Stimulated activated CD8-positive, alpha-beta memory T cell treated with anti-CD3 and anti-CD28 coated beads, Interleukin-15, amount 100 ng/mL, for 24 hours (primary cell): ENCODE measurements at places on chromosomes 2 and 18.

- DNase-seq = no peak
Measured at GRCh38 chr2:224377751-224378700, 23.9 kb downstream of the FAM124B start.

- DNase-seq = no peak
Measured at GRCh38 chr18:23684515-23685197, 4.6 kb upstream of the LAMA3 start.

DNA sequence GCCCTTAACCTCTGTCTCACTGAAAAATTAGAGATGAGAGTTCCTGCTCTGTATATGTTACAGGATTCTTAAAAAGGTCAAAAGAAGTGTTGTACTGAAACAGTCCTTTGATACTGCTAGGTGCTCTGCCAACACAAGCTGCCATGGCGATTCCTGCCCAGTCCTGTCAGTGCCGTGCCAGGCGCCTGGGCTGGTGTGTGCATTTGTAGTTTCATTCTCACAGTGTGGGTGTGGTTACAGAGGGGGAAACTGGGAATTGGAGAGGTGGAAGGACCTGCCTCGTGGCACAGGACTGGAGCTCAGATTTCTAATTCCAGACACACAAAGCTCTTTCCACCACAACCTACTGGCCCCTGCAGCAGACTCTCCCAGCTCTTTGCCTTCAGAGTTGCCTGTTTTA is 122.3 kb upstream of the RAB6C start:
- DNase-seq = no peak

- DNase-seq = no peak
Measured at GRCh38 chr2:54271843-54272627, 16.0 kb upstream of the TSPYL6 start.

GRCh38 chr2:241798081-241798630 is 10.8 kb upstream of the NEU4 start:
- no peak for DNase-seq

GRCh38 chr2:122061206-122061605 is 305.8 kb downstream of the TSN start:
- no peak for DNase-seq

- no peak for DNase-seq
Measured at GRCh38 chr2:241595600-241596140, 37.1 kb downstream of the BOK start.

DNA sequence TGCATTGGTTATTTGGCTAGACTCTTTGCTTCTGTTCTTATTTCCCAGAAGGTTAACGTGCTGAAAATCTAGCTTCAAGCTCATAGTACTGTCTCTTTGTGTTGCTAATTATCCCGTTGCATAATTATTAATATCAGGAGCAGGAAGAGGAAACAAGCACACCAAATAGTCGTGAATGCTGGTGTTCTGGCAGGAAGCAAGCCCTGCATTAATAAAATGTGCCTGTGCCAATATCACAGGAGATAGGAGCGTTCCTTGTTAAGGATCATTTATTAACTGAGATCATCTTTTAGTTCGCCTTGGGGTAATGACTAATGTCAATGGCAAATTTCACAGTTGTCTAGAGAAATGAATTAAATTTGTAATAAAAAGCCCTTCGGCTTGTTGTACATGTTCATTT is 893.0 kb upstream of the POU3F3 start:
- no peak for DNase-seq

DNA sequence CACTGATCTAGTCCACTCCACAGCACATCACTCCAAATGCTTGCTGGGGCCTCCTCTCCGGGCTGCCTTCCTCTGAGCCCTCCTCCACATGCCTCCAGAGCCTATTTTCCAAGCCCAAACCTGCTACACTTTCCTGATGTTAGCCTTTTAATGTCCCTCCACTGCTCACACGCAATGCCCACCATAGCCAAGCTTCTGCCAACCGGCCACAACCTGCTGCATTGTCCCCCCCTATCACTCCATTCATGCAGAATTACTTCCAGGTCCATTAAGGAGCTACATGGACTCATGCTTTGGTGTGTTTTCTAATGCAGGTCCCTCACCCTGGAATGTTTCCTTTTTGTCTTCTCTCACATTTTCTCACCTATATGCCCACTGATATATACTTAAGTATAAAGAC is 129.3 kb downstream of the MARCHF4 start:
- no peak for DNase-seq

DNA sequence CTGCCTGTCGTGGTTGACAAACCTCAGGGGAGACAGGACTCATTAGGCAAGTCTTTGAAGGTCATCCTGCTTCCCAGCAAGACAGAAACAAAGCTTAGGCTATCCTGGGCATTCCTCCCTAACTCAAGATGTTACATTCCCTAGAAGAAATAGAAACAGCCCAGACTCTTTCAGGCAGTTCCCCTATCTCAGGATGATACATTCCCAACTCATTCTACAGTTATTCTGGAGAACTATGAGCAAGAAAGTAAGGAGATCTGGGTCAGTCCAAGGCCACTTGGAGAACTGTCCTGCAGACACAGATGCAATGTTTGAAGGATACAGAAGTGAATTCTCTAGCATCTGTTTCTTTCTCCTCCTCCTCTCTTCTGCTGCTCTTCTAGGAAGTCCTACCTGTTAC is 220.1 kb upstream of the NCKAP5 start:
- no peak for DNase-seq

GRCh38 chr2:106075048-106075447 is 119.1 kb downstream of the UXS1 start:
- DNase-seq = no peak

DNA sequence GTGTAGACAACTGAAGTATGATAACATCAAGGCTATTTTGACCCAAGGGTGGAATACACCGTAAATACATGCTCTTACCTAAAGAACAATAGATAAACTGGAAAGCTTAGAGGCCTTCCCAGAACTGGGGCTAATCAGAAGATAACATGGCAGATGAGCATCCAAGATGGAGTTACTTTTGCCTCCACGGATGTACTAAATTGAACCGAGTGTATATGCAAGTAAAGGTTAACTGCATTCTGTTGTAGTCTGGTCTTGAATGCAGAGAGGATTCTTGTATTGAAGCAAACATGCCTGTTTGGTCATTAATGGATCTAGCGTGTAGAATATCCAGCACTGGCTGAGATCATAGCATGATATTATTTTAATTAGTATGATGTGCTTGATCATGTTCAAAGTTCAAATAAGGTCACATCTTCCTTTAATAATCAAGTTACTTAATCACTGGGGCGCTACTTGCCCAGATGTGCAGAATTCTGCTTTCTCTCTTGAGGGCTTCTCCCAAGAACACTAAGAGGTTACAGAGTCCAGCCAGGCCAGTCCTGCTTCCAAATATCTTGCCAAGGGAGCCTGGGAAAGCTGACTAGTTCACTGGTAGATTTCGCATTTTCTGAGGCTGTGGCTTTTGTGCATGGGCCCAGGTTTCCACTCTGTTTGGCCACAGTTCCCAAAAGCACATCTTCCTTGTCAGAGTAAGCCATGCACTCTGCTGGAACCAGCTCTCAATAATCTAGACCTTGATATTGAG is 37.5 kb upstream of the ACSL3 start:
- no peak for DNase-seq

GRCh38 chr2:203808046-203808750 is 59.4 kb upstream of the CTLA4 start:
- no peak for DNase-seq

DNA sequence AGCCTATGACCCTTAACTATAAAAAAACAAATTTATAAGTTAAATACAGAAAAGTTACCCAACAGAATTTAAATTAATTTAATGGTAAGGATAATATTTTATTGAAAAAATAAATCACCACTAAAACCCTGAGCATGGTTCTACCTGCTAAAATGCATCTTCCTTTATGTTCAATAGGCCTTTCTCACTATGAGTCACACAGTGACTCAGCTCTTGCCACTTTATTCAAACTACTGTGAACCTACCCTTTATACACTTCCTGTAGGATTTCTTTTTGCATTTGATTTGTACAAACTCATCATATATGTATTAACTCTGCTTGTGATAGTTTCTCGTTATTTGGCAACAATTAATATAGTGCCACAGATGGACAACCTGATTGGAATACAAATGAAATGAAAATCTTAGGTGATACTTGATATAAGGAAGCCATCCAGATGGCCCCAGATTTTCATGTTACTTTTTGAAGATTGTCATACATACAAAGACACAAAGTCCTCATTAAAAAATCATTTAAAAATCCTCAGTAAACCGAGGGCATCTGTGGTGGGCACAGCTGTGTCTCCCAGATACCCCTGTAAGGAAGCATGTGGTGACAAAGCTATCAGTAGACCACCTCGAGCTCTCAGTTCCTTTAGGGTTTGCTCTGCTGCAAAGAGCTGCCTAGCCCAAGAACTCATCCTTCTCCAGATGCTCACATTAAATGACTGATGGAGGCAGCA is 55.2 kb upstream of the COBLL1 start:
- no peak for DNase-seq

DNA sequence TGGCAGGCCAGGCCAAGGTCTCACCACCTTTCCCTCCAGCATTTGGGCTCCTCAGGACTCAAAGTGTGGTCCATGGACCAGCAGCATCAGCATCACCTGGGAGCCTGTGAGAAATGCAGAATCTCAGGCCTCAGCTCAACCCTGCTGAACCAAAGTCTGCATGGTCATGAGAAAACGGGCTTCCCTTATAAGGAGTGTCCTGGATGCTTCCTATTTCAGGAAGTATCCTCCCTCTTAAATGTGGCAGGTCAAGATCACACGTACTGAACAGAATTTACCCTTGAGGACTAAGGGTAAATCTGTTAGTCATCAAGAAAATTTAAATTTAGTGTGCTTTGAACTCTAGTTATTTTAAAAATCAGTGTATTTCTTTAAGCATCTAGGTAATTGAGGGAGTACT is 11.8 kb downstream of the CD8A start:
- no peak for DNase-seq

DNA sequence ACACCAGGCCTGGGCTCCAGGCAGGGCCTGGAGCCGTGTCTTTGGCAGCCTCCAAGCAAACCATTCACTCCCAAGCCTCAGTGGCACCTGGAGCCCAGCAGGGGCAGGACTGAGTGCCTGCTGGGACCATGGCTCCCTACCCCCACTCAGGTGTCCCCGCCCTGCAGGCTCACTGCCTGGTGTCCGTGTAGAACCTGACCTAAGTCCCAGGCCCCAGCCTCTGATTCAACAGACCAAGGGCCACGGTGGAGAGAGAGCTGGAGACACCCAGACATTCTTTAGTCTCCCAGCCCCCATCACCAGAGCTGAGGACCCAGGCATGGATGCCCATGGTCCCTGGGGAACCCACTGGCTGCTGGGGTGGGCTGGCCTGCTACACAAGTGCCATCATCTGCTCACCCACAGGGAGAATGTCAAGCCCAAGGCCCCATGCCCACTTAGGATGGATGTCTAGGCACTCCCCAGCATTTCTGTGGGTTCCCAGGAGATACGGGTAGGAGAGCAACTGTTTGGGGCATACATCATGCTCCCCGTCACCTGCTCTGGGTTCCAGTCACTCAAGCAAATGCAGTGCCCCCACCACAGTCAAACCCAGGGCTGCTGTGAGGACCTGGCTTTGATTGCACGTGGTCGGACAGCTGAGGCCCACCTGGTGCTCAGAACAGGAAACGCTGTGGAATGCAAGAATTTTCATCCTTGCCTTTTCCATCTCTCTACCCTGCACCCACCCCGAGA is 42.9 kb upstream of the ATG16L1 start:
- no peak for DNase-seq

DNA sequence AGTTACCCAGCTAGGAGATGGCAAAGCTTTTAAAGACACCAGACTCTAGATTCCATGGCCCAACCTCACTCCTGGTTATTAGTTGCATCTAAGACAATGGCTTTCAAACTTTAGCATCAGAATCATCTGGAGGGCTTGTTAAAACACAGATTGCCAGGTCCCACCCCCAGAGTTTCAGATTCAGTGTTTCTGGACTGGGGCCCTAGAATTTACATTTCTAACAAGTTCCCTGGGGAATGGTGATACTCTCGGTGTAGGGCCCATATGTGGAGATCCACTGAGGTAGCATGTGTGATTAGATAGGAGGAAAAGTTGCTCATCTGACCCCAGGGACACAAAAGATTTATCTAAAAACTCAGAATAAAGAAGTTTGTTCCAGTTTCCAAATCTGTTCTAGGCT is 14.5 kb upstream of the TTR start:
- DNase-seq = no peak

DNA sequence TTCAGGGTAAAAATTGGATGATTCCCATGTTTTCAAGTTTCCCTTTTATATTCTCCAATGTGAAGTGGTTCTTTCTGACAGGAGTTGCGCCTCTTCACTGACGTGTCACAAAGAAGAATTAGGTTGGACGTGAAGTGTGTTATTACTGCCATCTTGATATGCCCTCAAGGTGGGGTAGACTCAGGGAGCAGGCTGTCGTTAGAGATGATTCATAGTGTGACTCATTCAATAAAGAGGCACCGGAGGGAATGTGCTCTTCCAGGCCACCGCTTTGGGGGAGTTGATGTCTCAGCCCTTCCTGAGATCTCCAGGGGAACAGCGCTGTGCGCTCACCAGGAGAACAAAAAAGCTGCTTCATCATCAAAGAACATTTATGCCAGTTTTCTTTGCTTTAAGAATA is 3.6 kb upstream of the DGKD start:
- DNase-seq = no peak

DNA sequence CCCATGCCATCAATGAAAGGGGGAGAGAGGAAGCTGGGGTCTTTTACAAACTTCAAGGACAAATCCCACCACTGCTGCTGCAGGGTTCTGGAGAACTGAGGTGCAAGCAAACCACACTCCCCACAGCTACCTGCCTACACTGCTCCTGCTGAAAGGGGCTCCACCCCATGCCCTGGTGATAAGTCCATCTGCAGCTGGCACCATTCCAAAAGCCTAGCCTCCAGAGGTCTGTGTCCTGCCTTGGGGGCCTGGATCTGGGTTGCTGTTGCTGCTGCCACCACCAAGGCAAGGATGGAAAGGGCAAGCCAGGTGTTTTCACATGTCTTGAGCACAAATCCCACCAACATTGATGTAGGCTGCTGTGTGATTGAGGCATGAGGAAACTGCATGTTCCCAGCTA is 97.4 kb upstream of the UBE2E3 start:
- DNase-seq = no peak

DNA sequence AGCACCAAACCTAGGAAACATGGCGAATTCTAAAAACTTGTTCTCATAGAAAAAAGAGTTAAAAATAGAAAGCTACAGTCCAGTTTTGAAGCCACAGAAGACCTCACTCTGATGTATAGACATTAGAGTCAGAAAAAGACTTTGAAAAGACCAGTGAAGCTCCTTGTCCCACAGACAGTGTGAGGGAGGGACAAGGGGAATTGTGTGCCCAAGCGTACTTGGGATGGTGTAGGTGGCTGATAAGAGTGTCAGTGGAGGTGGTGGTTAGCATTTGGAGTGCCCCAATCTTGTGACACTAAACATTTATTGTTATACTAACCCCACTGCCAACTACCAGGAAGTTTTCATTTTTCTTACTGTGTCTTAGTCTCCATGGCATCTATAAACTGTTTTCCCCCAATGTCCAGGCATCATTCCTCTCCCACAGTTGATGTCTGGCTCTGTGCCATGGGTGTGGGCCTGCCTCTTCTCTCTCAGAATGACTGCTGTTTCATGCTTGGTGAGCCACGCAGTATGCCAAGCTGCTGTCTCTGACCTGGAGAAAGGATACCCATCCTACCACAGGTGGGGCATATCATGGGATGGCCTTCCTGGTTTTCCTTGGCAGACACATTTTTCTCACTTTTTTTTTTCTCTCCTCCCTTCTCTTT is 161.4 kb downstream of the RPIA start:
- no peak for DNase-seq
